ENCODE measurements at places on chromosomes 6 and 20.

DNA sequence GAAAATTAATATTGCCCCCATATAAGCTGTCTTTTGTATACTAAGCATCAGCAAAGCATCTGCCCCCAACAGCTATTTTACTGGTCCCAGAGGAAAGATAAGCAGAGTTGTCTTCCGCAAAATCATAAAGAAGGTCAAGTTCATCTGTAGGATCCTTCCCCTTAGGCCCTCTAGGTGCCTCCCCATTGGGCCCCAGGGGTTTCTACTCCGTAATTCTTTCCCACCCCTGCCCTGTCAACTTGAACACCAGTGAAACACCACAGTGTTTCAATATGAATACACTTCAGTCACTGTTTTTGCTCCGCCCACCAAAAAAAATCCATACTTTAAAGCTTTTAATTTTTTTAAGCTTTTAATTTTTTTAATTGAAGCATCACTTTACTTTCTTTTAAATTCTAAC lies 159.2 kb downstream of the ATXN1 start:
- DNase-seq, result no peak

GRCh38 chr6:144059139-144059538 lies 36.2 kb downstream of the SF3B5 start:
- DNase-seq, result no peak

GRCh38 chr6:37624606-37625574 lies 72.8 kb downstream of the MDGA1 start:
- DNase-seq, result peak; percentile 18

DNA sequence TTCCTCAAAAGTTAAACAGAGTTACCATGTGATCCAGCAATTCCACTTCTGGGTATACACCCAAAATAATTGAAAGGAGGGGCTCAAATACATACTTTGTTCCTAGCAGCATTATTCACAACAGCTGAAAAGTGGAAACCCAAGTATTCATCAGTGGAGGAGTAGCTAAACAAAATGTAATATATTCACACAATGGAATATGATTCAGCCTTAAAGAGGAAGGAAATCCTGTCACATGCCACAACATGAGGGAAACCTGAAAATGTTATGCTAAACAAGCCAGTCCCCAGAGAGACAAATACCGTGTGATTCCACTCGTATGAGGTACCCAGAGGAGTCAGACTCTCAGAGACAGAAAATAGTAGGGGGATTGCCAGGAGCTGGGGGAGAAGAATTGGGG lies 44.5 kb downstream of the PXDC1 start:
- DNase-seq, result no peak

DNA sequence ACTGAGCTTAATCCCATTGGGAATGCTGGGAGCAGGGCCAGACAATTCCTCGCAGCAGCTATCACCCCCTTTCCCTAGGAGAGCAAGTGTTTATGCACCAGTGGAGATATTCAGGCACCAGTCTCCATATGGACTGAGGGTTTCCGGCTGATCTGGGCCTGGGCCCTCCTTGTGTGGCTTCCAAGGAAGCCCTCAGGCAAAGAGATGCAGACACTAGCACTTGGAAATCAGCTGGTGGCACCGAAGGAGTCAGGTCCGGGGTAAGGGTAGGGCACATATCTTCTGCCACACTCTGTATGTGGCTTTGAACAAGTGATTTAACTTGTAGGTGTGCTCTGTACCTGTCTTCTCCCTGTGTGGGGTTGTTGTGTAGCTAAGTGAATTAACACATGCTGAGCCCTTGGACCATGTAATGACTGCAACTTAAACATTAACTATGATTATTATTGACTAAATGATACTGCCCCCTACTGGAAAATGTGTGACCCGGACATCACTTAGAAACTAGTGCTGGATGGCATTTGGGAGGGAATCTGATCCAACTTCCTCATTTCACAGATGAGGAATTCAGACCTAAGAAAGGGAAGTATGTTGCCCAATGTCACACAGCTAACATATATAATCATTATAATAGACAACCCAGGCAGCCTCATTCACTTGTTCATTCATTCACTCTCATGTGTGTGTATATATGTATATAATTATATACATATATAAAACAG lies 19.3 kb upstream of the WFDC2 start:
- DNase-seq, result no peak

- no peak for DNase-seq
Observed at GRCh38 chr6:56101141-56101553, 146.2 kb downstream of the COL21A1 start.

GRCh38 chr6:27532820-27533538 lies 60.1 kb upstream of the ZNF184 start:
- DNase-seq, result no peak

GRCh38 chr6:40425192-40425919 lies 161.8 kb downstream of the LRFN2 start:
- no peak for DNase-seq

GRCh38 chr6:34132486-34133185 lies 13.3 kb downstream of the GRM4 start:
- no peak for DNase-seq

DNA sequence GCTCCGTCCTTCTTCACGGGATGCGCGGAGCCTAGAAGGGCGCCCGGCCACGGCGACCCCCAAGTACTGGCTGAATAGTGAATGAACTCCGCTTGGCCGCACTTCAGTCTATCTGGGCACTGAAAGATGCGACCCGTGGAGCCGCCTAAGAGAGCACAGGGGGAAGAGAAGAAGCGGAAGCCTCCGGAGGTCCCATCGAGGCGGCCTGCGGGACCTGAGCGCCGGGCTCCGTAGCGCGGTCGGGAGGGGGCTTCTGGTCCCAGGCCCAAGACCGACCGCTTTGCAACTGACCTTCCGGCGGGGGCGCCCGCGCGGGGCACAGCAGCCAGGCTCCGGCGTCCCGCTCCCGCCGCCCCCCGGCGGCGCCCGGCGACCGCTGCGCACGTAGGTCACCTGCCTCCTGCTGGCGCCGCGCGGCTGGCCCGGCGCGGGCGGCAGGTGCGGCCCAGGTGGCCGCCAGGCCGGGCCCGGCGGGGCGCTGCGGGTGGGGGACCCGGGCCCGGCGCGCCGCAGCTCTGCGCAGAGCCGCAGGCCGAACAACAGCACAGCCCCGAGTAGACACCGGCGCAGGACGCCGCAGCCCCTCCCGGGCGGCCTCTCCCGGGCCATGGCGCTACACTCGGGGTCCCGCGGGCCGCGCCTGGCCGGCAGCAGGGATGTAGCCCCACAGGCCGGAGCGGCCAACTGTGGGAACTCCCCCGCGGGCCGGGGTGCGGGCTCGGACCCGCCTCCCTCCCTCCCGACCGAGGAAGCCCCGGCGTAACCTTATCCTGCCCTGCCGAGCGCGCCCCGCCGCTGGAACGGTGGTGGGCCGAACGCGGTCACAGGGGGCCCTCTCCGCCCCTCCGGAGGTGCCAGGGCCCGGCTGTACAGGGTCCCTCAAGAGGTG lies at the start of gene METTL24:
Gene METTL24 (minus strand): TSS at position 686 of the 889 bp plus-strand sequence. CDS start 77 bp downstream, at position 609.
- no peak for DNase-seq

DNA sequence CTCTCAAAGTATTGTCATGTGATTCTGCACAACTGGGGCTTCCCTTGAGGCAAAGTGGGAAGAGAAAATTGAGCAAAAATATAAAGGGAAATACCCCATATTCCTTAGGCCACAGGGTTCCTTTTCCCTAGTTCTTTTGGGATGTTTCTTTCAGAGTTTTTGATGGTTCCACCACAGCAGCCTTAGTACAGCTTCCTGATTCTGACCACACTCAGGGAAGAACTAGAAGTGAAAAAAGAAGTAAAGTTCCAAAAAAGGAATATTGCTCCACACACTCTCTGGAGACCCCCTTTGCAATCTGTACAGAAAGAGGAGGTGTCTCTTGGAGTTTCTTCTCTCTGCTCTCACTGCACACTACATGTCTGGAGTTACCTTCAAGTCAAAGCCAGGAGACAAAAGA lies 27.9 kb upstream of the HLA-DQA2 start:
- DNase-seq, result no peak

GRCh38 chr6:110250838-110251237 lies 70.6 kb downstream of the CDC40 start:
- DNase-seq, result no peak

- DNase-seq, result no peak
Observed at GRCh38 chr6:149544646-149545257, 1.1 kb downstream of the PPIL4 start.

DNA sequence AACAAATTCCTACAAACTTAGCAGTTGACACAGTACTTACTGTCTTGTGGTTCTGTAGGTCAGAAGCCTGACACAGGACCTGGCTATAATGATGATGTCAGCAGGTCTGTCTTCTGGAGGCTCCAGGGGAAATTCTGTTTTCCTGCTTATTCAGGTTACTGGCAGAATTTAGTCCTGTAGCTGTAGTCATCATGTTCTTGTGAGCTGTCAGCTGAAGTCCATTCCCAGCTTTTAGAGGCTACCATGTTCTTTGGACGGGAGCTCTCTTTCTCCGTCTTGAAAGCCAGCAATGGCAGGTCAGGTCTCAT lies 99.2 kb downstream of the HIVEP1 start:
- DNase-seq, result no peak

DNA sequence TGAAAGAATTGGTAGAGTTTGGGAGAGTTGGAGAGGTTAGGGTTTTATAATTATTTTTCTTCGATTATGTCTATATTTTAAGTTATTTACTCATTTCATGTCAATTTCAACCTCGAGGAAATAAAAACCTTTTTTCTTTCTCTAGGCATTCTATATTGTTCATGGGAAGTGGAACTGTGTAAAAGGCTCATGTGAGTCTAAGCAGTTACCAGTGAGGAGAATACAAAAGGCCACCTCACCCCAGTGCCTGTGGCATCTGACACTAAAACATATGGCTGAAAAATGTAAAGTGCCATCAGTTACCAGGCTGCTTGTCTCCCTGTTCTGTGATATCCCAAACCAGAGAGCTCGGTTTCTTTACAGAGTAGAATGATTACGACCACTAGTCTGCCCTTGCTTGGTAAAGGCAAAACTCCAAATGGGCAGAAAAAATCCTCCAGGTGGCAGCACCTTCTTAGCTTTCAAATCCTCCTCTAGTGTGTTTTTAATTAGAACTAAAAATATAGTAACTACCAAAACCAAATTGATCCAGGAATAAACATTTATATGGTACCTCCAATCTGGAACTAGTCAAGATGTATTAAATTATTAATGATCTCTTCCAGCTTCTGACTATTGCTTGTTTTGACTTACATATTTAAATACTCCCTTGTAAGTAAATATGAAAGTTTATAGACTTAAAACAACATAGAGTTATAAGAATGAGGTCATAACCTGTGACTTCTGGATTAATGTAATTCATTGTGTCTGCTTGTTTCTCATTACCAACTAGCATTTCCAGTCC lies 122.6 kb upstream of the MCHR2 start:
- DNase-seq, result no peak

GRCh38 chr20:21435576-21435975 lies 38.2 kb upstream of the NKX2-4 start:
- no peak for DNase-seq

DNA sequence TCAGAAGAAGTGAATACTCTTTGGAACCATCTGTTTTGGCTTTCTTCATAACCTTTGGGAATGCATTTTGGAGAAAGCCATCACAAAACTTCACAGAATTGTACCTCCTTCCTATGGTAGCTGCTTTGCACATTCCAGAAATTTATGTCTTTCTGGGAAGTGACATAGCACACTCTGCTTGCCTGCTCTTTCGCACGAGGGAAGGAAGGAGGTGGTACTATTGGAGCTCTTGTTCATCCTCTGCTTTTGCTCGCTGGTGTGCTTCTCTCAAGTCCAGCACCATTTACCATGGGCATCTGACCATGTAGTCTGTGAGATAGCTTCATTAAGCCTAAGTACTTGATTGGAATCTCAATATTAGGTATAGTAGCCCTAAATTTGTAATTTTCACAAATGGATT lies 473.3 kb upstream of the SLC35B3 start:
- DNase-seq, result no peak

DNA sequence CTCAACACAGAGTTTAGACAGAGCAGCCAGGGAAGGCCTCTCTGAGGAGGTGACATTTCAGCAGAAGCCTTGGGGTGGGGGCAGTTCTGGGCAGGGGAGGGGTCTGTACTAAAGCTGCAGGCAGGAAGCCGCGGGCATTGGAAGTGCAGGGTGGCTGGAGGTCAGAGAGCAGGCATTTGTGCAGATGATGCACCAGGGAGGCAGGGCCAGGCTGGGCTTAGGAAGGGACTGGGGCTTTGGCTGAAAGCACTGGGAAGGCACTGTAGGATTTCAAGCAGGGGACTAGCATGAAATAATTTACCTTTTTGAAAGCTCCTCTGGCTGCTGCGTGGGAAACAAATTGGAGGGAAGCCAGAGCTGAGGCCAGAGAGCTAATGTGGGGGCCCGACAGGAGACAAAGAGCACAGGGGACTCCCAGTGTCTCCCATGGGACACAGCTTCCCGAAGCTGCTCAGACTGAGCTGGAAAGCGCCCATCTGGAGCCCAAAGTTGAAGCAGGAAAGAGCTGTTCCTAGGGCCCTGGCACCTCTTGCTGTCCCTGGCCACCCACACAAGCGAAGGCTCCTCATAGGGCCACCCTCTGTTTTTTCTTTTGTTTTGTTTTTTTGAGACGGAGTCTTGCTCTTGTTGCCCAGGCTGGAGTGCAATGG lies 19.3 kb downstream of the ADA start:
- no peak for DNase-seq

DNA sequence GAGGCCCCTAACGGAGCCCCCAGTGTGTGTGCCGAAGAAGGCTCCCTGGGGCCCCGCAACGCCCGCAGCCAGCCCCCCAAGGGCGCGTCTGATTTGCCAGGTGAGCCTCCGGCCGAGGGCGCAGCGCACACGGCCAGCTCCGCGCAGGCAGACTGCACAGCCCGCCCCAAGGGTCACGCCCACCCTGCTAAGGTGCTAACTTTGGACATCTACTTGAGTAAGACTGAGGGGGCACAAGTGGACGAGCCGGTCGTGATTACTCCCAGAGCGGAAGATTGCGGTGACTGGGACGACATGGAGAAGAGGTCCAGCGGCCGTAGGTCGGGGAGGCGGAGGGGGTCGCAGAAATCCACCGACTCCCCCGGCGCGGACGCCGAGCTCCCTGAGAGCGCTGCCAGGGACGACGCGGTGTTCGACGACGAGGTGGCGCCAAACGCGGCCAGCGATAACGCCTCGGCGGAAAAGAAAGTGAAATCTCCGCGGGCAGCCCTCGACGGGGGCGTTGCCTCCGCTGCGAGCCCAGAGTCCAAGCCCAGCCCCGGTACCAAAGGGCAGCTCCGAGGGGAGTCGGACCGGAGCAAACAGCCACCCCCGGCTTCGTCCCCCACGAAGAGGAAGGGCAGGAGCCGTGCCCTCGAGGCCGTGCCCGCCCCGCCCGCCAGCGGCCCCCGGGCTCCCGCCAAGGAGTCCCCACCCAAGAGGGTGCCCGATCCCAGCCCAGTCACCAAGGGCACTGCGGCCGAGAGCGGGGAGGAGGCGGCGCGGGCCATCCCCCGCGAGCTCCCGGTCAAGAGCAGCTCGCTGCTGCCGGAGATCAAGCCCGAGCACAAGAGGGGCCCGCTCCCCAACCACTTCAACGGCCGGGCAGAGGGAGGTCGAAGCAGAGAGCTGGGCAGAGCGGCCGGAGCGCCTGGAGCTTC lies 117.0 kb downstream of the RTN4IP1 start:
- DNase-seq, result peak; percentile 75

DNA sequence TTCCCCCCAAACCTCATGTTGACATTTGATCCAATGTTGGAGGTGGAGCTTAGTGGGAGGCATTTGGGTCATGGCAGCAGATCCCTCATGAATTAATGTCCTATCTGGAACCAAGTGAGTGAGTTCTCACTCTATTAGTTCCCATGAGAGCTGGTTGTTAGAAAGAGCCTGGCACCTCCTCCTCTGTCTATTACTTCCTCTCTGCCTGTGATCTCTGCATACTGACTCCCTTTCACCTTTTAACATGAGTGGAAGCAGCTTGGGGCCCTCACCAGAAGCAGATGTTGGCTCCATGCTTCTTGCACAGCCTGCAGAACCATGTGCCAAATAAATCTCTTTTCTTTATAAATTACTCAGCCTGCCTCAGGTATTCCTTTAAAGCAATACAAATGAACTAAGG lies 127.3 kb upstream of the RALGAPA2 start:
- DNase-seq, result no peak

- DNase-seq, result no peak
Observed at GRCh38 chr6:161584051-161584450, 310.2 kb upstream of the AGPAT4 start.

Data from T-helper 17 cell (primary cell).